Spleen (tissue), 13 donors: ENCODE measurements at places on chromosomes 11 and 22. TPM values are rescaled to one million over a fixed set of nuclear protein-coding genes. Genes with fewer than 3 reads are reported as not detected.

The LGALS12 gene
- total RNA-seq = 2.2 TPM

The MMP10 gene
- not detected for total RNA-seq

The C11orf91 gene
- not detected for total RNA-seq

The ZC3H12C gene
- total RNA-seq = 3.9 TPM

The CCDC116 gene
- total RNA-seq = 0.24 TPM

The CD3G gene
- 16.8 TPM for total RNA-seq

The SLC6A5 gene
- not detected for total RNA-seq

The OR5P2 gene
- not detected for total RNA-seq

The TYMP gene
- total RNA-seq = 217 TPM

The TLCD5 gene
- 6.0 TPM for total RNA-seq

The NRGN gene
- total RNA-seq = 33.4 TPM

The MTFP1 gene
- total RNA-seq = 22.9 TPM
